Activated CD4-positive, alpha-beta memory T cell treated with anti-CD3 and anti-CD28 coated beads, Interleukin-2, amount 10 ng/mL, durations not matched to agents 7 days and 5 days (primary cell): ENCODE measurements at places on chromosomes 13 and 19. TPM values are rescaled to one million over a fixed set of nuclear protein-coding genes. Genes with fewer than 3 reads are reported as not detected.

The AMER2 gene
- not detected for total RNA-seq

The IFNL1 gene
- total RNA-seq, result 0.43 TPM

The VMAC gene
- 7.6 TPM for total RNA-seq

The KDM4B gene
- 50.9 TPM for total RNA-seq

The ICAM5 gene
- 1.1 TPM for total RNA-seq

The RNF113B gene
- total RNA-seq, result not detected

The CALR3 gene
- total RNA-seq, result not detected

The KLK4 gene
- total RNA-seq, result not detected
